ELF-1 (cell line): ENCODE measurements at places on chromosomes 16 and 17.
A peak's percentile ranks its signal among the peaks of the same experiment; 100 is the strongest.

DNA sequence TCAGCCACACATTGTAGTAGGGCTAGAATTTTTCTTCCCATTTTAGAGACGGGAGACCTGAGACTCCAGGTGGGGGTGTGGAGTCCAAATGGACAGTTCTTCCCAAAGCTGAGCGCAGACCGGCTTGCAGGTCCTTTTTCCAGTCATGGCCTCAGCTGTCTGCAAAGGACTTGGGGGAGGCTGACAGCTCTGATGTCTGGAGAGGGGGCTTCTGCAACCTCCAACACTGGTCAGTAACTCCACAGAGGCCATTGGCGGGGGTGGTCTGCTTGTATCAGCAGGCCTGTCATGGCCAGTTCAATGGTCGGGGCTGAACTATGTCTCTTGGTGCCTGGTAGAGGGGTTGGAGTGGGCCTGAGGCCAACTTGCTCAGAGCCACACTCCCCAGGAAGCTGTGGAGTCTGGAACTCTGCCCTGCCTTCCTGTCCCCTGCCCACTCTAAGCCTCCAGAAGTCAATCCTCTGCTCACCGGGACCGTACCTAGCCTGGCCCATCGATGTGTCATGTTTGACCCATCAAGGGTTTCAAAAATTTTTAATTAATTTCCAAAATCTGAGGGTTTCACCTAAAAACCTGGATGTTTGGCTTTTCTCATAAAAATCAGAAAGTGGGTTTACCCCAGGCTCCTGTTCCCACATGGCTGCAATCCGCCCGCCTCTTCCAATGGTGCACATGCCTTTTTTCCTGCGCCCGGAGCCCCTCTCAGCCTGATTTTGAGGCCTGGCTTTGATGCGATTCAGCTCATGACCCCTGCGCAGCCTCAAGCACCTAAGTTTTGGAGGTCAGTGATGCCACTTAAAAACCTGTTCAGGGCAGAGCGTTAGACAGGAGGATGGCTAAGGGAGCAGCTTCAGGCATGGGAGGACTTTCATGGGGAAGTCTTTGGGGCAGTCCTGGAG is 39.9 kb downstream of the SNX20 start:
- DNase-seq = no peak

GRCh38 chr17:4631836-4632580 is 9.5 kb downstream of the ALOX15 start:
- no peak for DNase-seq

DNA sequence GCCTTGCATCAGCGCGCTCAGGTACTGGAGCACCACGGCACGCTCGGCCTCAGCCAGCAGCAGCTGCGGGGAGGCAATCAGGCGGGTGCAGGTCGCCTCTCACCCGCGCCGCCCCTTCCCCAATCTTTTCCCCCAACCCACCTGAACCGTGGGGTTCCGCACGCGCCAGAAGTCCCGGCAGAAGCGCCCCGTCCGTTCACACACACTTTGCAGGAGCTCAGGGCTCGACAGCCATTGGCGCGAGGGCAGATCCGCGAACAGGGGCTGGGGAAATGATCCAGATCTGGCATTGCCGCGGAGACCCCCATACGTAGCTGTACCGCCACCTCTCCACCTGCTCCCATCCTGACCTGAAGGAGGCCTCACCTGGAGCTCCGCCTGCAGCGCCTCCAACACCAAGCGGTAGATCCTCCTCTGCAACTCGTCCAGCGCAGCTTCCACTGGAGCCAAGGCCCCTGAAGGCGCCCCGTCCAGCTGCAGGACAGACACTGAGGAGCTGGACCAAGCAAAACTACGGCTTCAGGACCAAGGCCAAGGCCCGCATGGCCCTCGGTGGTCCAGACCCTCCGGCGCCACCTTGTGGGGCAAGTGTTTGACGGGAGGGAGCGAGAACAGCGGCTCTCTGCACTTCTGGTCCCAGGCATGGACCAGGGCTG is 1.4 kb upstream of the MATCAP1 start:
- peak; percentile 96 for DNase-seq

DNA sequence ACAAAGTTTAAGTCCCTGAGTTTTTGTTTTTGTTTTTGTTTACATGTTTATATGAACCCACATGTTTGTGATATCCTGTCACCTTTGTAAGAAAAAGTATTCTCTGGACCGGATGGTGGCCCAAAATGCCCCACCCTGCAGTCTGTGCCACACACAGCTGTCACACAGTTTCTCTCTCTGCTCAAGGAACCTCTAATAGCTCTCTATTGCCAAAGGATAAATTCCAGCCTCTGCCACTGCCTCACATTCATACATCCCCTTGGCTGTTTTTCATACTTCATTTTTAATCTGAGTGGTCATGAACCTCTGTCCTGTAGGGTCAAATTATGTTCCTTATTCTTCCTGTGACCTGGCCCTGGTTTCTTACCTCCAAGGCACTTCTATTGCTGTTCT is 520.3 kb upstream of the CDH5 start:
- DNase-seq = no peak

DNA sequence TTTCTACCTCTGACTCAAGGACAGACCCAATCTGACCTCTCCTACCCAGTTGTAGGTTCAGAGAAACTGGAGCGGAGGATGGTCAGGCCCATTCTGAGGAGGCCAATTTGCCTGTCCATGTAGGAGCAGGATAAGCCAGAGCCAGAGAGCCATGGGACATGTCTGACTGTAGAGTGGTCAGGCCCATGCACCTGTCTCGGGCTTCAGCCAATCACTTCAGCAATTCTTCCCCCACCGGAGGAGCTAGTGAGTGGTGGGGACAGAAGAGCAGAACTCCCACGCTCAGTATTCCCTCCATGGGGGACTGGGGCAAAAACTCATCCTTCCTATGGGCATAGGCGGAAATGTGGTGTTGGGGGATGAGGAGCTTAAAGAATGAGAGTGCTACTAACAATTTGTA is 14.3 kb downstream of the DCAF7 start:
- no peak for DNase-seq

DNA sequence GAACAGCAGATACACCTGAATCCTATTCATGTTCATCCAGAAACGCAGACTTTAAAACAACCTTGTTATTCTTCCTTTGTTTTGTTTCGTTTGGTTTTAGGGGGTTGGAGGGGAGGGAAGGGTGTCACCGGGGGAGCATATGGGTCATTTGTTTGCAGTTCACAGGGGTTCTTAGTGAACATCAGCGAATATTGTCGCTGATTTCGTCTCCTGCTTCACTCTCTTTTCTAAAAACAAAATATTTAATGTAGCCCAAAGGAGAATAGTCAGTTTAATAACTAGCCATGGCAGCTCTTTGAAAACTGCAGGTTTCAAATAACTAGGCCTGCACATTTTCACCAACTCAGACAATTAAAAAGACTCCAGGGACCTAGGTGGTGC is 37.6 kb downstream of the HLF start:
- DNase-seq = no peak

- no peak for DNase-seq
These were observed 17.3 kb downstream of the COTL1 start for GRCh38 chr16:84600343-84601229.
